ENCODE measurements at places on chromosomes 6 and 20.

GRCh38 chr20:48398506-48399449 lies 429.0 kb downstream of the PREX1 start:
- no peak for DNase-seq

- DNase-seq = no peak
Observed at GRCh38 chr20:56859039-56859800, 230.1 kb downstream of the TFAP2C start.

GRCh38 chr20:58127701-58128111 lies 100.7 kb downstream of the ANKRD60 start:
- no peak for DNase-seq

- DNase-seq = no peak
Observed at GRCh38 chr6:80690551-80691131, 584.2 kb downstream of the BCKDHB start.

- no peak for DNase-seq
Observed at GRCh38 chr20:4585104-4585753, 136.5 kb upstream of the PRND start.

DNA sequence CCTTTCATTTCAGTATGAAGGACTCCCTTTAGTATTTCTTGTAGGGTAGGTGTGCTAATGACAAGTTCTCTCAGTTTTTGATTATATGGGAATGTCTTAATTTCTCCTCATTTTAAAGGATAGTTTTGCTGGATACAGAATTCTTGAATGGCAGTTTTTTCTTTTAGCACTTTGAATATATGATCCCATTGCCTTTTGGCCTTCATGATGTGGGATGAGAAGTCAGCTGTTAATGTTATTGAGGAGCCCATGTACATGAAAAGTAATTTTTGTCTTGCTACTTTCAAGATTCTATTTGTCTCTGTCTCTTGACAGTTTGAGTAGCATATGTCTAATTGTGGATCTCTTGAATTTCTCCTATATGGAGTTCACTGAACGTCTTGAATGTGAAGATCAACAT lies 30.9 kb downstream of the RSPH3 start:
- DNase-seq = no peak

- no peak for DNase-seq
Observed at GRCh38 chr6:45438849-45439406, 61.2 kb upstream of the SUPT3H start.

- DNase-seq = no peak
Observed at GRCh38 chr6:219641-220198, 72.6 kb upstream of the DUSP22 start.

DNA sequence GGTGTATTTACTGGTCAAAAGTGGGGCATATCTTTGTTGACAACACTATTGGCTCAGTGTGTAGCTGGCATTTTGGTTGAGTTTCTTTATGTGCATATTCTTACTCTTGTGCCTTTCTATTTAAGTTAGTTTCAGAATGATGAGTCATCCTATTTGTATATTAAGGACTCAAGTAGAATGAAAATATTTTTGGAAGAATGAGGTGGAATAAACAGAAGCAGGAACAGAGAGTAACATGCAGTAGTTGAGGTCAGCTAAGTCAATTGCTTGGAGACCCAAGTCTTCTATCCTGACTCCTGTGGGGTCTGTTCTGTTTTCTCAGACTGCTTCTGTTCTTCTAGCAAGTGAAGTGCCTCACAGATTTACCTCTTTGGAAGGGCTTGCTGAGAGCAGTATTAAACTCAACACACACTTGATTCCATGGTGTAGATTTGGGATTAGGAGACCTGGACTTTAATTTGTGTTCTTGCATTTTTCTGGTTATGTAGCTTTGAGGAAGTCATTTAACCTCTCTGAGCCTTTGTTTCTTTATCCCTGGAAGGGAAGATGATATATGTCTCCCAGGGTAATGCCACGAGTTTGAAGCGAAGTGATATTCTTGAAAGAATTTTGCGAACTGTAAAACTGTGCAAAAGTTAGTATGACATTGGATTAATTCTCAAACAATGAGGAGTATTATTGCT lies 324.3 kb downstream of the QKI start:
- DNase-seq = no peak
